Bronchial smooth muscle cell (primary cell): ENCODE measurements at places on chromosomes 4 and X. TPM values are rescaled to one million over a fixed set of nuclear protein-coding genes. Genes with fewer than 3 reads are reported as not detected.

NCBP2L gene
- total RNA-seq, result not detected in 2 replicates

TLR3 gene
- total RNA-seq, result 1.1 and 1.8 TPM in 2 replicates

DSPP gene
- not detected in 2 replicates for total RNA-seq

TMPRSS11B gene
- total RNA-seq, result not detected in 2 replicates

CTAG2 gene
- total RNA-seq, result not detected in 2 replicates

USP26 gene
- not detected in 2 replicates for total RNA-seq

CLDN22 gene
- total RNA-seq, result not detected in 2 replicates

ZBTB33 gene
- total RNA-seq, result 6.2 and 8.0 TPM in 2 replicates

CHIC1 gene
- total RNA-seq, result 9.9 and 15.2 TPM in 2 replicates

RNF212 gene
- 0.09 and 0.32 TPM in 2 replicates for total RNA-seq

DMRTC1 gene
- not detected in 2 replicates for total RNA-seq

ADH4 gene
- total RNA-seq, result not detected in 2 replicates

HSFX4 gene
- total RNA-seq, result not detected in 2 replicates

SLC26A1 gene
- total RNA-seq, result 0.43 and 0.47 TPM in 2 replicates

ZNF732 gene
- total RNA-seq, result 0.09 and 0.16 TPM in 2 replicates

SPP1 gene
- 0.09 and 0.47 TPM in 2 replicates for total RNA-seq

RNF175 gene
- total RNA-seq, result 0.16 and 1.3 TPM in 2 replicates

PRRG3 gene
- total RNA-seq, result 0.34 and 0.47 TPM in 2 replicates

IGSF1 gene
- total RNA-seq, result not detected in 2 replicates

RADX gene
- total RNA-seq, result 0.95 and 1.2 TPM in 2 replicates

RAB41 gene
- not detected in 2 replicates for total RNA-seq

PRR32 gene
- total RNA-seq, result not detected in 2 replicates

PAGE4 gene
- not detected in 2 replicates for total RNA-seq

UGT2B11 gene
- total RNA-seq, result not detected in 2 replicates

NEUROG2 gene
- not detected in 2 replicates for total RNA-seq

SSX1 gene
- total RNA-seq, result not detected in 2 replicates

CCKAR gene
- total RNA-seq, result 6.0 and 45.9 TPM in 2 replicates

APLN gene
- 0.26 and 0.32 TPM in 2 replicates for total RNA-seq

UGT2A1 gene
- total RNA-seq, result not detected in 2 replicates

VCX2 gene
- not detected in 2 replicates for total RNA-seq

CYSLTR1 gene
- 0.26 and 2.2 TPM in 2 replicates for total RNA-seq

CCSER1 gene
- not detected in 2 replicates for total RNA-seq

SEPTIN6 gene
- total RNA-seq, result 9.3 and 9.5 TPM in 2 replicates

ZNF185 gene
- 0.94 and 1.7 TPM in 2 replicates for total RNA-seq

ATP8A1 gene
- 0.77 and 2.2 TPM in 2 replicates for total RNA-seq

P2RY4 gene
- under 0.01 TPM in 1 of 2 replicates, not detected in the other for total RNA-seq

TIGD2 gene
- 2.7 and 8.4 TPM in 2 replicates for total RNA-seq

MGAT4D gene
- total RNA-seq, result not detected in 2 replicates

SCRG1 gene
- under 0.01 and 0.09 TPM in 2 replicates for total RNA-seq

RASSF6 gene
- under 0.01 TPM in 1 of 2 replicates, not detected in the other for total RNA-seq

IRF2 gene
- total RNA-seq, result 21.9 and 24.3 TPM in 2 replicates

KIAA0232 gene
- 11.8 and 13.7 TPM in 2 replicates for total RNA-seq

TMSB15A gene
- total RNA-seq, result 0.43 and 2.0 TPM in 2 replicates

PABPC1L2B gene
- total RNA-seq, result 0.09 TPM in 1 of 2 replicates, not detected in the other

GYPA gene
- not detected in 2 replicates for total RNA-seq

MAGEA2B gene
- total RNA-seq, result not detected in 2 replicates

GABRB1 gene
- 0.60 and 3.9 TPM in 2 replicates for total RNA-seq
